ENCODE measurements at places on chromosomes 1 and 21.

DNA sequence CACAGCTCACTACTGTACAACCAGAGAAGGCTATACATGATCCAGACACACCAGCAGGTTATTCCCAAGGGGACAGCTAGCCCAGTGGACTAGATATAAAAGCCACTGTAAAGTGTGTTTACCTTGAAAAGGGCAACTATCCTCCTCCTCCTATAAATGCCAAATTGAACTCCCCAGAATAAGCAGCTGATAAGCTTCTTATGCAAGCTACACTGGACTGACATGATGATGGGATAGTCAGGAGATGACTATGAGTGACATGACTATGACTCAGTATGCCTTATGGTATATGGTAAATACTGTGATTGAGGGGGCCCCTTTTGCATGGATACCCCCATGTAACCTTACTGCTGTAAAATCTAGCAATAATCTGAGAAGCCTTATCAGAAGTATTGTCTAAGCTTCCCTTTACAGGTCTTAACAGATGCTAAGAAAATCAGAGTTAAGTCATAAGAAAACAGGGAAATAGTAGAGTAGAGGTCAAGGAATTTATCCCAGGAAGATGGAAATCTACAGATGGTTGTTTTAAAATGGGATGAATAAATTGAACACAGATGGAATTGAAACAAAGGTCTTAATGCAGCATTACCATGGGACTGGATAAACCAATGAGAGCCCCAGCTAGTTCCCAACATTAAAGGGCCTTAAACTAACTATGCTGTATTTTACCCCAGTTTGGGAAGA, 55.8 kb downstream of the TRIM33 start:
- no peak for DNase-seq

- no peak for DNase-seq
These were observed 31.9 kb upstream of the TACSTD2 start for GRCh38 chr1:58608945-58609344.

DNA sequence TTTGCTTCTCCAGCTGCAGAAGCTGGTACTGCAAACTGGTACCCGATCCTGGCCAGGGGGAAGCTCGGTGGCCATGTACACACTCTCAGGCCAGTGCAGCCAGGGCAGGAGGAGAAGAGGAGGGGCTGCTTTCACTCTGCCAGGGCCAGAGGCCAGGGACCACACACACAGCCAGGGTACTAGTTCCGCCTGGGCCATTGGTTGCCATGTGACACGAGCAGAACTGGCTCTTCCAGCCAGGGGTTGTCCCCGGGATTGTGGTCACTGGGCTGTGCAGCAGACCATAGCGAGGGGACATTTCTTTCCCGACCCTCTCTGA, 3.7 kb upstream of the SHISAL2A start:
- no peak for DNase-seq

GRCh38 chr1:156448134-156448967, 52.2 kb downstream of the MEF2D start:
- DNase-seq: no peak

GRCh38 chr21:45889256-45889655, 92.3 kb upstream of the COL6A1 start:
- DNase-seq: no peak

GRCh38 chr1:230925608-230926007, 53.1 kb downstream of the TTC13 start:
- no peak for DNase-seq

DNA sequence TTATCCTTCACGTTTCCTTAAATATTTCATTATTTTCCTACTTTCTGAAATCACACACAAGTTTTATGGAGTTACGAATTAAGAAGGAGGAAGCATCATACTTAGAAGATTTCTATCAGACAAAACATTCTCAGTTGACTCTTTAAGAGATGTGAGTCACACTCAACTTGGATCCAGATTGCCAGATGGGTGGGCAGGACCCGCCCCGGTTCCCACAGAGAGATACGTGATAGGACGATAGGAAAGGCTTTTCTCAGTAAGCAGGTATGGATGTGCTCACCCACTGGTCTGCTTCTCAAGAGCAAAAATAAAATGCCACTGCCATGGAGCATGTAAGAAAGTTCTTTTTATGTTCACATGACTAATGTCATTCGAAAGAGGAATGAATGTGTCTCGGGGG, 392.6 kb downstream of the MRPL39 start:
- no peak for DNase-seq

DNA sequence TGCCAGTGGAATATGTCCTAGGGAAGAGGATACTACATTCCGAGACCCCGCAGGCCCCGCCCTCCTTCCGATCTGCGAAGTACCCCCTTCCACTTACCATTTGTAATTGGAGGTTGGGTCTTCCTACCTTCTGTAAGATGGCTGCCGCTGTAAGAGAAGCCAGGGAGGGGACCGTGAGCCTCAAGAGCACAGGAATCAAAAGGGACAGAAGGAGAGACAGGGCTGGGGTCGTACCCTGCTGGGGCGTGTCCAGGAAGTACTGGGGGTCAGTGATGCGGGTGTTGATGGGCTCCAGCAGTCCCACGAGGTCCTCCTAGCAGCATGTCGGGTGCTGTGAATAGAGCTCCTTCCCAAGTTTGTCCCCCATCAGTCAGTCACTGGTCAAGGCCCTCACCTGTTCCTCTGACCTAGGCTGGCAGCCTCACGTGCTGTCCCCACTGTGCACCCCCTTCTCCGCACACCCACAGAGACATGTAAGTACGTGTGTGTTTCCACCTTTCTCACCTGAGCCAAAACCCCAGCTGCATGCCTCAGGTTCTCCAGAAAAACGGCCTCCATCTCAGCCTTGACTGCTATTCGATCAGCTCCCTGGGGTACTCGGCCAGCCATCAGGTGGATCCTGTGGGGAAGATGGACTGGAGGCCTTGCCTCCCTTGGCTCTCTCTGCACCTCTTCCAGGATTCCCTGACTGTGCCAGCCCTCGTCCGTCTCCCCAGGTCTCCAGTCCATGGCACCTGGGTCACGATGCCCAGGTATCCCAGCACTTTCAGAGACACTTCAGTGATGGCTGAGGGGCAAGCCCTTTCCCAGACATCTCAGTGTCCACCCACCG, 1.8 kb downstream of the HYI start:
- DNase-seq: no peak

DNA sequence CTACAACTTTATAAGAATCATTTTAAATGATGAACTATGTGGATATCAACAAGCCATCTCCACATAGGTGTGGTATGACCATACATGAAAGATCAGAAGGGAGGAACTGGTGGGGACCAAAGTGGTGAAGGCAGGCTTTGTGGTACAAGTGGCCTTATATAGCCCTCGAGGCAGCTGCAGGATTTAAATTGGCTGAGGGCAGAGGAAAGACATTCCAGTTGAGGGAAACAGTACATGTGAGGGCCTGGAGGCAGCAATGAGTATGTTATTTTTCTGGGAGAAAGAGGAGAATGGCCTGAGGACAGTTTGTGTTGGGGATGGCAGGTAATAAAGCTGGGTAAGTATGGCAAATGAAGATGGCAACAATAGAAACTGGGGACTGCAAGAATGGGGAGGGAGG, 17.1 kb downstream of the OSCP1 start:
- DNase-seq: no peak

- DNase-seq: no peak
These were observed 847.7 kb downstream of the NCAM2 start for GRCh38 chr21:21845901-21846300.

DNA sequence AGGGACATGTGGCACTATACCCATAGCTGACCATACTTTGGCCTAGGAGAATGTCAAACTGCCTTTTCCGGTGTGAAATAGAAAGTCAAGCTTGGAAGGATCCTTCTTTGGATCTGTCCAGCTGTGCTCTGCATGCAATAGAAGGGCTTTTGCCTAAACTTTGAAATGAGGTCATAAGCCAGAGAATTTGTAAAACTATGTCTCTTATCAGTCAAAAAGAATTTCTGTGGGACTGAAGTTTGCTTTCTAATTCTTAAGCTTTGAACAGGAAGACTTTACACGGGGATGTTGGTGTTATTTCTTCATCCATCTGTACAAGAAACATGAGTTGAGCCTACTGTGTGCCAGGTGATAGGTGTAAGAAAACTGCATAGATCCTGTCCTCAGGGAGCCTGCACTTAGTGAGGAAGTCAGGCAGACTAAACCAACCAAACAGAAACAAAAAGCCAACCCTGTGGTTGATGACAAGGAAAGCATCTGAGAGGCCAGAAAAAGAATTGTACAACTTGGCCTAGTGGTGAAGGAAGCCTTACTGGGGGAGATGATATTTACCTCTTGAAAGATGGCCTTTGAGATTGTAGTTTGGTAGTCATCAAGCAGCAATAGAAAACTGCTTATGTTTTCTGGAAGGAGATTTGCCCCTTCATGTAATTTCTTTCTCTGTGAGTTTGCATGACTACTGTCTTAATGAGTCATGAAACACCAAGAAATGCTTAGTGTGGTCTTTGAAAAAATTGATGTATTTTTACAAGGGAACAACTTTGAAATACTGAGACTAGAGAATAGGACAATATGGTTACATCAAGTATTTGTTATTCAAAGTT, 24.8 kb downstream of the TGFB2 start:
- DNase-seq: no peak

DNA sequence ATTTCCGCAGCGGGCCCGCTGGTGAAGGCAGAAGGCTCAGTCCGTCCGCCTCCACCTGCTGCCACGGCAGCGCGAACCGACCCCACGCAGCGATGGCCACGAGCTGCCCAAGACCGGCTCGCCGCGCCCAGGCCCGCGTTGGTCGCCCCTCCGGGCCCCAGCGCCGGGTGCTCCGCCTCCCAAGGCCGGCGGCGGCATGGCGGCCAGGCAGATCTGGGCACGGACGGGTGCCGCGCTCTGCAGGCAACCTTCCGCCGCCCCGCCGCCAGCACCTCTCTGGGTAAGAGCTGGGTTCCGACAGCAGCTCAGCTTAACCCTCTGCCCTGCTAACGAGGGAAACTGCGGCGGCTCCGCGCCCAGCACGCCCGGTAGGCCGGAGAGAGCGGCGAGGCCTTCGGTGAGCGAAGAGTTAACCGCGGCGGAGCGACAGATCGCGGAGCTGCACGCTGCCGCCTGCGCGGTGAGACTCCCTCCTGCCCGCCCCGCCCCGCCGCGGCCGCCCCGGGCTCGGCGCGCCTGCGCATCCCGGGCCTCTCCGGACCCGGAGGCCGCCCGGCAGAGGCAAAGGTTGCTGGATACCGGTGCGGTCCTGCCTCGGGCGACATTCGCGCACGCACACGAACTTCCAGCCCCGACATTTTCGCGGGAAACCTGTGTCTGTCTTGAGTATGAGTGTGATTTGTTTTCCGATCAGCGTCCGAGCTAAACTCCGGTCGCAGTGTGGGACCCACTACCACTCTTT, at the start of gene C1orf53:
Gene C1orf53 (plus strand): TSS at position 177 of the 742 bp plus-strand sequence. CDS start 20 bp downstream, at position 197.
- peak; percentile 76 for DNase-seq

DNA sequence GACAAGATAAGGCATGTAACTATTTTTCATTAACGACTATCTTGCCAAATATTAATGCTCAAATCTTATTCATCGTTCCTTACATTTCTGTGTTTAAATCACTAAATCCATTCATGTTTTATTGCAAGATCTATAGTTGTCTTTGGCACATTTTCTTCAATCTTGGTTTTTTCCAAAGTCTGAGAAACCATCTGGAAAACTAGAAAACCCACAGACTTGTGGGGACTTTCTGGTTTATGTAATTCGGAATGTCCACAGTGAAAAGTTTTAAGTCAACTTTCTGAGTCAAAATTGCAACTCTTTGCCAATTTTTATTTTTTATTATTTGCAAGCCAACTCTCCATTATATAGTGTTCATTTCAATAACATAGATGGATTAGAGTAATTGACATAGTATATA, 520.8 kb upstream of the ADAMTS5 start:
- no peak for DNase-seq

DNA sequence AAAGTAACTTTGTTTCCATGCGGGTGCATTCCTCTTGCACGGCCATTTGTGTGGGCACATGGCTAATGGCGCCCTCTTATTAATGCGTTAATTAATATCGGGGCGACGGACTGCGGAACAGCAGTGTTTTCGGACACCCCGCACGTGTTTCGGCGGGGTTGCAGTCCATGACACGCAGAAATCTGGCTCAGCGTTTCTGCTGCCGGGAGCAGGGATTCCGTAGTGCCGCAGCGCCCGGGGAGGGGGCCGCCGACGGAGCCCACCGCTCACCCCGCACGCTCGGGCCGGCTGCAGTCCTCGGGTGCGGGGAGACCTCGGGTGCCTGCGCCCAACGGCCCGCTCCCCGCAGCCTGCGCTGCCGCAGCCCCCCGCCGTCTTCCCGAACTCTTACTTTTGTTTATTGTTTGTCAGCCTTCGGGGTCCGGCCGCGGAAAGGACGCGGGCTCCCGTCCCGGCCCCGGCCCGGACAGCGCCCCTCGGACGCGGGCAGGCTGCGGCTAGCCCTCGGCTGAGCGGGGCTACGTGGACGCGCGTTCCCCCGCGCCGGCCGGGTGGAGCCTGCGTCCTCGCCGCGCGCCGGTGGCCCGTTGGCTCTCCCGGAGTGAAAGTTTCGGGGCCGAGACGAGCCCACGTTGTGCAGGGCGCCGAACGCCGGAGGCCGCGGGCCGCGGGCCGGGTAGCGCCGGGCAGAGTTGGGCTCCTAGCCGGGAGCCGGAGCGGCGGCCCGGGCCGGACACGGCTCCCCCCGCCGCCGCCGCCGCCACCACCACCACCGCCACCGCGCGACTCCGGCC, 849 bp downstream of the NFIA start:
- no peak for DNase-seq

GRCh38 chr1:14136881-14137280, 436.9 kb downstream of the PRDM2 start:
- no peak for DNase-seq

GRCh38 chr1:16215882-16216753, 3.7 kb upstream of the ARHGEF19 start:
- peak; percentile 36 for DNase-seq

DNA sequence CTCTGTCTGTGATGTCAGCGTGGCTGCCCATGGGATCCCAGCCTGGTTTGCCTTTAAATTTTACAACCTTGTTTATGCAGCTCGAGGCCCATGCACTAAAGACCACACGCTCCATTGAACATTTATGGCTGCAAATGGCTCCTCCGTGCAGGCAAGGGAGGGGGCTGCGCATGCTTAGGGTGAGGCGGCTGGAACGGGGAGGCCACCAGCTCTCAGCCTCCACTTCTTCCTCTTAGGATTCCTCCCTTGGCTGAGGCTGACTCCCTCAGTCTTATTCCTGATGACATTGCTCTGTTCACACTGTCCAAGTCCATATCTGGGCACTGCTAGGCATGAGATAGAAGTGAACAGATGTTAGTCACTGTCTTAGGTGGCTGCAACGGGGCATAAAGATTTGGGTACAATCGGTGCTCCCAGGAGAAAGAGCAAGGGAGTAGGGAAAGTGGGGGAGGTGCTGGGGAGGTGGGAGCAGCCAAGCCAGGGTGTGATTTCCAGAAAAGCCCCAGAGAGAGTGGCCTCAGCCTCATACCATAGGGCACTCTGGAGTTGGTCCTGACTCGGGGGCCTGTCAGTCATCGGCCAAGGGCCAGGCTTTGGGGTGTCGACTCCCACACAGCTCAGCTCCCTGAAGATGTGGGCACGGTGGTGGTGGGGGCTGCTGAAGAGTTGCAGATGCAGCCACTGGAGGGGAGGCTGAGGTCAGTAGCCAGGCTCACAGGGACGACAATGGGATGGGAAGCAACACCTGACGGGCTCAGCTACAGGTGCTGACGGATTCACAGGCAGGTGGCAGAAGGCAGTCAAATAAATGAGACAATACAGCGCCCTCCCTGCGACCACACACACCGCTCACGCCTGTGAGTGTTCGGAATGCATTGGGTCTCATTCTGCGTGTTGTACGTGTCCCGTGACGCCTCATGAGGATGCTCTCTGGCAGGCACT, 37.3 kb upstream of the ACTL8 start:
- no peak for DNase-seq

- no peak for DNase-seq
These were observed 23.6 kb downstream of the IFFO2 start for GRCh38 chr1:18932879-18933278.

Data from stimulated activated naive CD4-positive, alpha-beta T cell treated with Interleukin-2 at 50 U/mL for 16 hours (primary cell).